ENCODE measurements at places on chromosomes 3 and 15.

DNA sequence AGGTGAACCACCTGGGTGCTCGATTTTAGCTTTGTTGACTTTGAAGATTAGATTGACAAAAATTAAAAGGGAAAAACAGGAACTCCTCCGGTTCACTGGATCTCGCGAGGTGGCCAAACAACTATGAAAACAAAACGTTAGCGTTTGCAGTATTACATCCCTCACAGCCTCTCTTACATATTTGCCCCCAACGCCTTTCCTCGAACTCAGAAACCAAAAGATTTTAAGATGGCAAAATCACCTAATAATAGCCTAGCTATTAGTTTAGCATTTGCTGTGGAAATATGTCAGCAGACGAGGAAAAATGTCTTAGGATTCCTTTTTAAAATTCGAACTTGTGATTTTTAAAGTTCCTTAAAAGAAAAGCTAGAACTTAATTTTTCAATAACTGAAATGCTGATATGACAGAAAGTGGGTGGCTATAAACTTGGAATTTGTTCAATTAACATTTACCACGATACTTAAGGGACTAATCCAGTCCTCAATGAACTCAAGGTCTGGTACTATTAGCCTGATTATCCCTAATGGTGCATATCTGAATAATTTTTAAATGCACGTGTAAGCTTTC is 491 bp upstream of the SENP7 start:
- DNase-seq, result no peak

GRCh38 chr3:20160230-20160629 is 25.8 kb downstream of the SGO1 start:
- no peak for DNase-seq

- peak; percentile 31 for DNase-seq
Measured at GRCh38 chr3:119831941-119832371, 50.1 kb downstream of the NR1I2 start.

GRCh38 chr3:179234199-179234598 is 16.7 kb downstream of the KCNMB3 start:
- no peak for DNase-seq

GRCh38 chr15:73983773-73984172 is 8.3 kb downstream of the STOML1 start:
- no peak for DNase-seq

- no peak for DNase-seq
Measured at GRCh38 chr3:25911525-25912295, 121.8 kb downstream of the OXSM start.

DNA sequence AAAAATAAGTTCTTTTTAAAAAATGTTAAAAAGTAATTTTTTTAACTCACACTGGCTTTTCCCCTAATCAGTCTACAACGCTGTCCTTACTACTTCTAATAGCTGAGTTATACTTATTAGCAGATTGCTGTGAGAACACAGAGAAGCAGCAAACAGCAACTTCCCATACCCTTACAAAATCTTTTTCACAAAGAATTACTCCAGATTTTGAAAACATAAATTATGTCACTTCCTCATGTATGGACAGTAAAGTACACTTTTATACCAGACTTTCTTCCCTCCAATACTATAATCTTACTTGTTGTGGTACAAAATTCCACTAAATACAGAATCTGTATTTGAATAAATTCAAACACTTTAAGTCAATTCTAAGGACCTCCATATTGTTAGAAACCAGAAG is 2.1 kb downstream of the PHC3 start:
- DNase-seq, result no peak
